ENCODE measurements at places on chromosomes 5 and 9.

GRCh38 chr9:133558191-133559126 is 24.0 kb downstream of the ADAMTSL2 start:
- no peak for DNase-seq

- no peak for DNase-seq
These were observed 180.8 kb downstream of the GAPVD1 start for GRCh38 chr9:125442452-125442851.

GRCh38 chr5:61619289-61619688 is 287.2 kb downstream of the ZSWIM6 start:
- no peak for DNase-seq

DNA sequence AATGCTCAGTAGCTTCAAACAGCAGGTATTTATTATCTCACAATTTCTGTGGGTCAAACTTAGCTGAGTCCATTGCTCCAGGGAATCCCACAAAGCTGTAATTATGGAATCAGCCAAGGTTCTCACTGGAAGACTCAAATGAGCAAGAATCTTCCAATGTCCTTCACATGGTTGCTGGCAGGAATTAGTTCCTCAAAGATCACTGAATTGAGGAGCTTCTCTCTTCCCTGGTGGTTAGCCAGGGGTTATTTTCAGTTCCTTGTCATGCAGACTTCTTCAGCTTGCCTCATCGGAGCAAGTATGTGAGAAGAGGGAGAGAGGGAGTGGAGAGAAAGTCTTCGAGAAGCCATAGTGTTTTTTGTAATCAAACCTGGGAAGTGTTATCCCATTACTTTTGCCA is 2331.9 kb downstream of the MAT2B start:
- no peak for DNase-seq

- no peak for DNase-seq
These were observed 57.9 kb upstream of the SIMC1 start for GRCh38 chr5:176180339-176180738.

DNA sequence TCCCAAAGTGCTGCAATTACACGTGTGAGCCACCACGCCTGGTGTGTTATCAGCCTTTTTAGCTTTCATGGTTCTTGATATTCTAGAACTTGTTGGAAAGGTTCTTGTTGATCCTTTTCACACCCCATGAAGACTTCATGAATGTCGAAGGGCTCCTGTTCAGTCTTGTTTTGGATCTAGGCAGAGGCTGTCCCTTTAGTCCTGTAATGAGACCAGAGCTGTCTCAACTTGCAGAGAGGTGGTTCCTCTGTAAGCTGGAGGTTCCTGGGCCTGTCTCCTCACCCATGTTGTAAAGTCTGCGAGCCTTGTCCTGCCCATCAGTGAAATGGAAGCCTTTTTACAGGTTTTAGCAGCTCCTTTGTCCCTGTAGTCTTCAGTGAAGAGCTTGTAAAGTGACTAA is 38.2 kb downstream of the PRRC2B start:
- no peak for DNase-seq

Measured in type B pancreatic cell (in vitro differentiated cells).